Stimulated activated CD8-positive, alpha-beta memory T cell treated with anti-CD3 and anti-CD28 coated beads, Interleukin-4, amount 100 ng/mL, for 4 hours (primary cell): ENCODE measurements at places on chromosomes 5 and 9.

- DNase-seq = no peak
These were observed 137.4 kb upstream of the OTULINL start for GRCh38 chr5:14444161-14444560.

GRCh38 chr9:79279356-79279755 lies 292.4 kb upstream of the TLE4 start:
- no peak for DNase-seq

- DNase-seq = no peak
These were observed 26.5 kb downstream of the COL27A1 start for GRCh38 chr9:114181607-114182409.

- no peak for DNase-seq
These were observed 34.4 kb downstream of the GLRA1 start for GRCh38 chr5:151890299-151890698.

DNA sequence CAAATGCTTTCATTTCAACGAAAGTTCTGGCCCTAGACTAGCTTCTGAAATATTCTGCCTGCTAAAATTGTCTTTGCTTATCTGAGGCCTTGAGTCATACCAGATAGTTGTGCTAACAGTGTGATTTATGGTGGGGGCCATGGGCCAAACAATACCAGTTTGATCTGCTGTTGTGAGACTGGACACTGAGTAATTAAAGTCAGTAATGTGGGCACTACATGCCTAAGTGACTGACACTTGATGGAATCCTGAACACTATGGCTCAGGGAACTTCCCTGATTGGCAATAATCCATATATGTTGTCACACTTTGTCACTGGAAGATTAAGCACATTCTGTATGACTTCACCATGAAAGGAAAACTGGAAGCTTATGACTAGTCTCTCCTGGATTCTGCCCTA lies 127.6 kb upstream of the CYLC2 start:
- no peak for DNase-seq
